Fibroblast of skin of right biceps (primary cell): ENCODE measurements at places on chromosomes 7 and 10.

GRCh38 chr10:47451998-47452494, 31.9 kb downstream of the ANXA8 start:
- no peak for DNase-seq

GRCh38 chr10:95573964-95574604, 12.9 kb upstream of the SORBS1 start:
- no peak for DNase-seq

DNA sequence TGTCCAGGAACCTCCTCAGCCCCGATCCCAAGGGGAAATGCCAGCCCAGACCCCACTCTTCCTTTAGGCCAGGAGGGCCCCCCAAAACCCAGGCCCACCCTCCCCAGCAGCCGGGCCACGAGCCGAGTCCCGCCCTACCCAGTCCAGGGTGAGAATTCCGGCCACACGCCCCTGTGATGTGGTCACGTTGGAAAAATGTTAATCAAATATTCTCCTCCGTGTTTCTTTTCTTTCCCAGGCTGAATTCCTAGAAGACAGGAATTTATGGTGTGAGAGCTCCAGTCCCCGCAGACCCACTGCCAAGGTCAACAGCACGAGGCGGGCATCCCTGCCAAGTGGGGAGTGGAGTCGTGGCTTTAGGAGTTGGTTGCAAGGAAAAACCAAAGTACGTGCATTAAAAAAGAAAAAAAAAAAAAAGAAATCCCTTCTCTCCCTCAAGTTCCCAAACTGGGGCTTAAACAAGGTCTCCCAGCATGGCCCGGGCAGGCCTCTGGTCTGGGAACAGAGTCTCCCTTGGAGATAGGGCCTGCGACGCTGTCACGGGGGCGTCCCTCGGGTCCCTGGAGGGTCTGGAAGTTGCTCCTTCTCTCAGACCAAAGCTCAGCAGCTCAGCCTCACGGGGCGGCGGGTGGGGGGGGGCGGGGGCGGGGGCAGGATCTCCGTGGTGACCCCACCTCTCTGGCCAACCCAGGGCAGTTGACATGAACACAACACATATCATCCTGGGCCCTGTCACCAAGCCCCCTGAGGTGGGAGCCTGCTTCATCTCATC, 28.1 kb upstream of the ELN start:
- peak; percentile 82 for DNase-seq

DNA sequence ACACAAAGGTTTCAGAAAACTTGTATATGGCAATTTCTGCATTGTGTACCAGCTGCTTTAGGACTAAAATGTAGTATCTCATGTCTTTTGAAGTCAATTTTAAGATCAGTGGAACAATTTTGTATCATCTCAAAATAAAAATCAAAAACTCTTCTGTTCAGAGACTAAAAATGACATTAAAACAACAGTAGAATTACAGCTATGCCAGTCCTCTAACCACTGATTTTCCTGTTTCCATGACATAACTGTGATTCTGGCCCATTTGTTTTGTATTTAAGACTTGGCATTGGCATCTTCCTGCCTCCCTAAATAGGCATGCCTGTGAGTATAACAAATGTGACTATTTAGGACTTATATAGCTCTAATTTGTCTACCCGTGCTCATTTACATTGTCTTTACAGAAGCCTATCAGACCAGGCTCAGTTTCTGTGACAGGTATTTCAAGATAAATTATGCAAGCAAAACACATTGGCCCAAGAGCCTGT, 29.1 kb upstream of the VPS41 start:
- no peak for DNase-seq

DNA sequence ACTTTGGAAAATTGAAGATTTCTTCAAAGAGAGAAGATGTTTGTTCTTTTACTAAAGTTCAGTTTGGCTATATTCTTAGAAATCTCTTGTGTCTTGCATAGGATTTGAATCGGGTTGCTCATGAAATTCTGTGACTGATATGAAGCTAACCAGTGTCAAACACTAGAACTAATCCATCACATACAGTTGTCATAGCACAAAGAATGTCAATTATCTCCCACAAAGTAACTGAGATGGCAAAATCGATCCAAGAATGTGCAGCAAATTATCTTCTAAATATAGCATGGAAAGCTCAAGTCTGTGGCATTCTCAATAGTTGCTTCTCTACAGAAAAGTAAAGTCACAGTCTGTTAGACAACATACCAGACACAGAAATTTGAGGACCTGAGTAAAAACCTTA, 768.1 kb upstream of the LRRN3 start:
- no peak for DNase-seq

GRCh38 chr10:114541081-114541796, 116.8 kb downstream of the ABLIM1 start:
- peak; percentile 81 for DNase-seq

- no peak for DNase-seq
These were observed 5.6 kb downstream of the SSC4D start for GRCh38 chr7:76403780-76404494.

GRCh38 chr10:55628260-55628701, 732.8 kb downstream of the ZWINT start:
- DNase-seq, result no peak

- peak; percentile 72 for DNase-seq
These were observed 22.6 kb upstream of the CREB5 start for GRCh38 chr7:28389504-28390395.

GRCh38 chr7:73858807-73859206, 2.2 kb upstream of the TMEM270 start:
- DNase-seq, result no peak

GRCh38 chr10:56537984-56538383, 176.9 kb upstream of the ZWINT start:
- peak; percentile 91 for DNase-seq

- peak; percentile 87 for DNase-seq
These were observed 51.0 kb upstream of the ELN start for GRCh38 chr7:73976761-73977618.

GRCh38 chr10:34607894-34608293, 207.2 kb downstream of the PARD3 start:
- DNase-seq, result peak; percentile 51

DNA sequence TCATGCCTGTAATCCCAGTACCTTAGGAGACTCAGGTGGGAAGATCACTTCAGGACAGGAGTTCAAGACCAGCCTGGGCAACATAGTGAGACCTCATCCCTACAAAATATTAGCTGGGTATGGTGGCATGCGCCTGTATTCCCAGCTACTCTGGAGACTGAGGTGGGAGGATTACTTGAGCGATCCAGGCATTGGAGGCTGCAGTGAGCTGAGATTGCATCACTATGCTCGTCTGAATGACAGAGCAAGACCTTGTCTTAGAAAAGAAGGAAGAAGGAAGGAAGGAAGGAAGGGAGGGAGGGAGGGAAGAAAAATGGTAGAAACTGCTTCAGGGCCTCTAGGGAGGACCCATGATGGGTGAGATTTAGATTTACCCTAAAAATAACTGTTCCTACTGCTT, 112.3 kb downstream of the SPDYE5 start:
- DNase-seq, result no peak

DNA sequence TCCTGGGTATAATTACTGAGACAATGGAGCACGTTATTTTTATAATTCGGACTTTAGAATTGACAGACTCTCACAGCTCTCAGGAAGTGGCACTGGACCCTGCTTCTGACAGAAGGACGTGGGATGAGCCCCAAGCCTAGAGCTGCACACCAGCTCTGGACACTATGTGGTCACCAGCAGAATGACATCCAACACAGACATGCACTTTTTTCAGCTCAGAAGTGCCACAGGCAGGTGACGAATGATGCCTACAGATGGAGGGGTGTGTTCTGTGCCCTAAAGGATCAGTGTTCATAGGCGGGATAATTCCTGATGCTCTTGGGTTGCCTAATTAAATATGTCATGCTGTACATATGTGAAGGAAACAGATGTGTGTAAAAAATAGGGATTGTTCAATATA, 87.9 kb downstream of the VIPR2 start:
- DNase-seq, result no peak

DNA sequence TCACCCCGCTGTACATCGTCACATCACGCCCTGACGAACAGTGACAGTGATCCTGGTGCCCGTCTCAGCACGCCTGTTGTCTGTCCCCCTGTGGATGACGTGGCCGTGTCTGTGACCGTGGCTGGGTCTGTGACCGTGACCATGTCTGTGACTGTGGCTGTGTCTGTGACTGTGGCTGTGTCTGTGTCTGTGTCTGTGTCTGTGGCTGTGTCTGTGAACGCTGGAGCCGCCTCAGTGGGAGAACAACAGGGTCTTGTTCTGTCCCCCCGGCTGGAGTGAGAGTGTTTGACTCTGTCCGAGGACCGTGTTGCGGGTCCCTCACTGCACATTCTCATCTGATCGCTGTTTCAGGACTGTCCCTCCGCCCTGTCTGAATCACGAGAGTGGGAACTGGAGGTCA, 202.2 kb downstream of the TCERG1L start:
- no peak for DNase-seq

GRCh38 chr10:113823389-113823788, 30.5 kb downstream of the DCLRE1A start:
- no peak for DNase-seq

- DNase-seq, result no peak
These were observed 39.2 kb downstream of the AIFM2 start for GRCh38 chr10:70093335-70093944.

GRCh38 chr10:43965033-43965917, 316.6 kb upstream of the ZNF32 start:
- peak; percentile 97 for DNase-seq

- no peak for DNase-seq
These were observed 33.8 kb downstream of the PIK3AP1 start for GRCh38 chr10:96686514-96686913.

DNA sequence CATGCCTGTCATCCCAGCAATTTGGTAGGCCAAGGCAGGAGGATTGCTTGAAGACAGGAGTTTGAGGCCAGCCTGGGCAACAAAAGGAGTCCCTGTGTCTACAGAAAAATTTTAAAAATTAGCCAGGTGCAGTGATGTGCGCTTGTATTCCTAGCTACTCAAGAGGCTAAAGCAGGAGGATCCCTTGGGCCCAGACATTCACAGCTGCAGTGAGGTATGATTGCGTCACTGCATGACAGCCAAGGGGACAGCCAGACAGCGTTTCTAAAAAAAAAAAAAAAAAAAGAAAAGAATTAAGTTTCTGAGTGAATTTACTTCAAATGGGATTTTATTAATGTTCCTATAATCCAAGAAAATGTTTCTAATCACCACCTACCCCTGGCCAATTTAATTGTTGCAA, 87.4 kb upstream of the RNF148 start:
- DNase-seq, result no peak

DNA sequence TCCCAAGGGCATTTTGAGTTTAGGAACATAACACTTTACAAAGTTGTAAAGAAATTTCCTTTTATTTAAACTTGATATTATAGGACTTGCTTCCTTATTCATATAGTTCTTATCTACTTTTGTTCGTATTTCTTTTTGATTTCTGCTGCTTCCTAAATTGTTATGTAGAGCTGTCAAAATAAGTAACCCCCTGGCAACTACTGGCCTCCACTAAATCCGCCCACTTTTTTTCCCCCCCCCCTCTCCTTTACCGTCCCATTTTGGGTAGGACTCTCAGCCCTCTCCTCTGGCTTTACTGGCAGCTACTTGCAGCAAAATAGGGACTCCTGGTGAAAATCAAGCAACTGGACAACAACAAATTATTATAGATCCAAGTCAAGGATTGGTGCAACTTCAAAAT, 1.1 kb downstream of the SP4 start:
- DNase-seq, result no peak

GRCh38 chr7:49089717-49090116, 165.4 kb downstream of the CDC14C start:
- DNase-seq, result no peak

GRCh38 chr10:112490545-112490944, 43.5 kb downstream of the VTI1A start:
- peak; percentile 39 for DNase-seq

DNA sequence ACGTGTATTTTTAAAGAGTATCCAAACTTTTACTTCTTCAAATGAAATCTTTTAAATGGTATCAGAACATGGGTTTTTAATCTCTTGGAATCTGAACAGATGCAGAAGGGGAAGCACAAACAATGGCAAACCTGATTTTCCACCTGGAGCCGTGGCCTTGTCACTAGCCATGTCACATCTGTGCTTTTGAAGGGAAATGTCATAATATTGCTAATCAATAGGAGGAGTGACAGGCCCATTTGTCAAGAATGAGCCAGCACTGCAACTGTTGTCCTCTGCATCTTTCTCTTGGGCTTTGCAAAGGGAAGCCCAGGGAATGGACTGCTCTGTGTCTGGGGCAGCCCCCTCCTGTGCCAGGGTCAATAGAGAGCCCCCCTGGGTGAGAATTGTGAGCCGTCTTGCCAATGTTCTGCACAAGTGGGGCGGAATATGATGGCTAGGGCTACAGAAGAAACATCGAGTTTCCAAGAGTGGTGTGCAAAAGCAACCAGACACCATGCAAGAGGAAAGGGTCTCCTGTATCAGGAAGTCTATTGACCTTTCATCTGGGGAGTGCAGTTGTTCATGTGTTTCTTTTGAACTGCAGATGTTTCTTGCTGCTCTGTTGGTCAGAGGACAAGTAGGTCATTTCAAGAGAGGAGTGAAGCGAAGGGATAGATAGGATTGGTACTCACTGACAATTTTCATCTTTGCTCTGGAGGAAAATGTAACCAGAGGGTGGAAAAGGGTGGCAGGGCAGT, 181.8 kb upstream of the NPVF start:
- DNase-seq, result no peak

GRCh38 chr10:122290833-122291532, 19.9 kb downstream of the BTBD16 start:
- DNase-seq, result no peak

DNA sequence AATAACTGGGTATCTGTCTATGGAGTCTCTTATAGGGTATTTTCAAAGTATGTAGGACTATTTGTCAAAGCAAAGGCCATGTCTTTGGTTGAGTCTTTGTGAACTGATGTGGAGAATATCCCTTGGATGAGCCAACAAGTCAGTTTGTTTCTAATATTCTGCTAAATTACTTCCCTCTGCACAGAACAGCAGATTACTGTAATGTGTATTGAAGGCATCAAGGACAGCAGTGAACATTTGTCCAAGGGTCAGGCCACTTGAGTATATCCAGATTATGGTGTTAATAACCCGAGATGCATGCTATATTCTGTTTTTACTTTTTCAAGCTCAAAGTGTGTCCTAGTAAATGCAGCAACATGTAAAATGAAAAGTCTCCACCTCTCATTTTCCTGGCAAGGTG, 144.2 kb upstream of the GLI3 start:
- DNase-seq, result no peak

DNA sequence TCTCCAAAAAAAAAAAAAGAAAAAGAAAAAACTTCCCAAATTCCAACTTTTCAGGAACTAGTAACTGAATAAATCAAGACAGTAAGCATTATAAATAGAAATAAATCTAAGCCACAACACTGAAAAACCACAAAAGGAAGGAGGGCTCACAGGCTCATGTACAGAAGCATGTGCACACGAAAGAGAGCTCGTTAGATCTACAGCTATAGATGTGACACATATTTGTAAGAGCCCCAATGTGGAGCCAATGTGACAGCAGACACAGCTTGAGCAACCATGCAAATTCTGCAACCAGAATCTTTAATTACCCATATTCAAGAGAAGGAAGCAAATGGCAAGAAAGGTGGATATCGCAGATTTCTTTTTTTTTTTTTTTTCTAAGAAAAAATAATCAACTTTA, 94.7 kb downstream of the SORBS1 start:
- no peak for DNase-seq
